ENCODE measurements at places on chromosomes 12 and 14. TPM values are rescaled to one million over a fixed set of nuclear protein-coding genes. Genes with fewer than 3 reads are reported as not detected.

- no peak for ATAC-seq
Observed at GRCh38 chr12:19456176-19456575, 16.9 kb downstream of the AEBP2 start.

DNA sequence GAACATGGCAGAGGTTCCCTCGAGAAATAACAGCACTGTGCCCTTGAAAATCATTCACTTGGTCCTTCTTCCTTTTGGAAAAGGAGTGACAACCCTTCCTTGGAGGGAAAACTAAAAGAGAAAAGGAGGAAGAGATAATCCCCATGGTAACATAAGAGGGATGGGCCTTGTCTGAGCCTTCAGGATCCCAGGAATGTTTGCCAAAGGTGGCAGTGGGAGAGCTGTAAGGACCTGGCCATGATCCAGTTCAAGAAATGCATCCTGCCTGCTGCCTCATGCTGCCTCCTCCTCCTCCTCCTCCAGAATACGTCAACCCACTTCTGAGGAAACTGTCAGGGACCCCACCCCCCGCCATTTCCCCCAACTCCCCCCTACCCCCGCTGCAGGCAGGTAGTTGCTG is 118.8 kb downstream of the KCNK10 start:
- no peak for ATAC-seq

DNA sequence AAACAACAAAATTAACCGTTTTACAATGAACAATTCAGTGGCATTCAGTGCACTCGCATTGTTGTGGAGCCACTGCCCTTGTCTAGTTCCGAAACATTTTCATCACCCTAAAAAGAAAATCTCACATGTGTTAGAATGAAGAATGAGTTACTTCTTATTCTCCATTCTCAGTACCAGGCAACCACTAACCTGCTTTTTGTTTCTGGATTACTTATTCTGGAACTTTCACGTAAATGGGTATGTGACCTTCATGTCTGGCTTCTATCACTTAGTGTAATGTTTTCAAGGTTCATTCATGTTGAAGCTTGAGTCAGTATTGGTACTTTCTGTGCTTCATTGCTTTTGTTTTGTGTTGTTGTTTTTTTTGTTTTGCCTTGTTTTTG is 15.6 kb downstream of the RCOR1 start:
- ATAC-seq: peak; percentile 90

- ATAC-seq: no peak
Observed at GRCh38 chr12:28527631-28528249, 337.5 kb downstream of the CCDC91 start.

- no peak for ATAC-seq
Observed at GRCh38 chr12:49615725-49616124, 7.6 kb upstream of the PRPF40B start.

DNA sequence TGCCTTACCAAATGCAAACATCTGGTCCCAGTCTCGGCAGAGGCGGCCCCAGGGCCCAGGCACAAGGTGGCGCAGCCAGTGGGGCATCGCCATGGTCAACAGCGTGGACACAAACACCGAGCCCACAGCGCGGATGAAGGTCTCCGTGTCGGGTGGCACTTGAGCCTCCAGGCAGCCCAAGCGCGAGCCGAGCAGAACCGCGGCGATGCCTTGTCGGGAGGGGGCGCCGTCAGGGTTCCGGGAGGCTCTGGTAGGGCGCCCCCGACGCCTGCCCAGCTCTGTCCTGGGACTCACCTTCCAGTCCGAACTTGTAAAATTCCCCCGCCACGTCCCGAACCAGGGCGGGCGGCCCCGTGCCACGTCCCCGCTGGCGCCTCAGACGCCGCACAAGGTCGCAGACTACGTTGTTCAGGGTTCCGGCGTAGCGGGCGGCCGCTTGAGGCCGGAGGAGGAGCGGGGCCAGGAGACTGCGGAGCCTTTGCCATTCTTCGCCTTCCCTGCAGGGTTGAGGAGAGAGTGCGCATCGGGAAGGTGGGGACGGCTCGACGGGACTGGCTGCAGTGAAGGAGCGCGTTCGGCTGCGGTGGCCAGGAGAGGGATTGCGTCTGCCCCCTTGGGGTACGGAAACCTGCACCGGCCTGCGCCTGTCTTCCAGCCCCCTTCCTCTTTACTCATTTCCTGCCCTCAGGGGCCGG is 1.7 kb downstream of the CYP27B1 start:
- peak; percentile 80 for ATAC-seq

- ATAC-seq: no peak
Observed at GRCh38 chr14:65585216-65585615, 172.7 kb downstream of the FUT8 start.

GLS2 gene
- total RNA-seq: 1.3 TPM

DNA sequence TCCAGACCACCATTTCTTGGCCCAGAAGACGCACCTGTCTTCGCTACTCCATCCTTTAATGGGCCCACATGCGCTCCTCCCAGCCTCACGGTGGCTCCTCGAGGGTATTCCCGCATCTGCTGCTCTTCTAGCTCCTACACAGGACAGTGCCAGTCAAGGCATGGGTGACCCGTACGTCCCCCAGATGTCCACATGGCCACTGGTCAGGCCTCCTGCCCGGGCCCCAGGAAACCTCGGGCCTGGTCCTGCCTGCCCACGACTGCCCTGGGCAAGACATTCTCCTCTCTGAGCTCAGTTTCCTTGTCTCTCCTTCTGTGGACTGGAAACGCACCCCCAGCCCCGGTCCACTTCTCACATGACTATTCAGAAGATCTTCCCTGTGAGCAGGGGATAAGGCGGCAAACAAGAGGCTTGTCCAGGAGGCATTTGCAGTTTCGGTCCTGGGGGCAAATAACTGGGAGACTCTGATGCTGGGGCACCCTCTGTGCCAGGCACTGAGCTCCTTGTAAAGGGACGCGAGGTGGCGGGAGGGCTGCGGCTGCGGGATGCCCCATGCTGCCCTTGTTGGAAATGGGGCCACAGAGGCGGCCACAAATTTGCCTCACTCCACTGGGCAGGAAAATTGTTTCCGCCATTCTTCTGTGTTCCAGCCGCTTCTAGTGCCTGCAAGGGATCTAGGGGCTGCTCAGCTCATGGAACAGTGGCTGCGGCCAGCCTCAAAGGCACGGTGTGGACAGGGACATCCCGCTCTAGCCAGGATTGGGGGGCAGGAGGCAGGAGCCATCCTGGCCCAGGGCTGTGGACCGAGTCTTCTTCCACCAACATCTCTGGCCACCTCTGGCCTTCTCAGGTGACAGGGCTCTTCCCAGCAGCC is 6.8 kb upstream of the BEGAIN start:
- no peak for ATAC-seq

- ATAC-seq: no peak
Observed at GRCh38 chr12:102602521-102602920, 122.2 kb upstream of the IGF1 start.

PEX5 gene
- total RNA-seq: 31.4 TPM

DTX1 gene
- total RNA-seq: 17.4 TPM
